ENCODE measurements at places on chromosomes 2 and 18.

DNA sequence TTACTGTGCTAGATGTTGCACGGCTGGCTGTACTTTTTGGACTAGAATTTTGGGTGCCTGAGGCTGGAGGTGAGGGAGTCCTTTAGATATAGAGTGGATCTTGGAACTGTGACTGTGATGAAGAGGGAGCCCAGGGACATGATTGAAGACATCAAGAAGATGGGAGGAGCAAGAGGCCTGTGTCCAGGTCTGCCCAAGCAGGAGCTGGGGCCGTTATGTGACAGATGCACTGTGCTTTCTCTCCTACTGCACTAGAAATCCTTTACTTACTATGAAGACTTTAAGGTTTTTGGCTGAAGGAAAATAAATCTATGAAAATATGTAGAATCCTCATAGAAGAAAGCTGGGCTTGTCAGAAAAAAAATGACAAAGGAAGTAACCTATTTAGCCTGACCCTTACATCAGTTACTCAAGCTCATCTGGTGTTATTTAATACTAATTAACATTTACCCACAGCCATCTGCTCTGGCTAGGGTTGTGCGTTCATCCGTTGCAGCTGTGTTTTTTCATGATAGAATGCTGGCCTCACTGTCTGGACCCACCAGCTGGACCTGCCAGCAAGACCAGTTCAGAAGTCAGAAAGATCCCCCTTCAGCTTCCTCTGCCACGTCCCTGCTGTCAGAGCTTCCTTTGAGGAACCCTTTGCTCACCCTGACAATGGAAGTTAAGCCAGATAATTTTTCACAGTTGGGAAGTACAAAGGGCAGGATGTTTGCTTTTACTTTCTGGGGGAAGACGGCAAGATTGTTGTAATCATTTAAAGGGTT lies 16.7 kb downstream of the TSN start:
- DNase-seq = no peak

- DNase-seq = no peak
Measured at GRCh38 chr2:190909680-190910079, 29.1 kb downstream of the GLS start.

- DNase-seq = peak; percentile 14
Measured at GRCh38 chr2:51219468-51219867, 187.5 kb upstream of the NRXN1 start.

DNA sequence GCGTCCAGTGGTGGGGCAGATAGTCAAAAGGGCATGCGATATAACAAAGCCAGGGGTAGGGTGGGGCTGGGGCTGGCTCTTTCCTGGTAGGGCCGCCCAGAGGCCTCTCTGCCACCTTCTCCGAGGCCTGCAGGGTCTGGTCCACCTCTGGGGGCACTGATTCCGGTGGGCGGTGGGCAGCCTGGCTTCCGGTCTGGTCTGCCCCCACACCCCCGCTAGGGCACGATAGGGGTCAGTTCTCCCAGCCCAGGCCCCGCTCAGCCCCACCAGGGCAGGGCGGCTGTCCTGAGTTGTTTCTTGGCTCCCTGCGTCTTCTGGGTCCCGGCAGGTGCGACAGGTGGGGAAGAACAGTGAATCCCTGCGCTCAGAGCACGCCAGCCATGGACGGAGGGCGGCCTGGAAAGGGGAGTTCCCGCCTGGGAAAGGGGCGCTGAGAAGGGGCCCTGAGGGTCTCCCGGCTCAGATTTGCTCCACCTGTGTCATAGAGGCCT lies 707 bp upstream of the ERFE start:
- no peak for DNase-seq

- DNase-seq = no peak
Measured at GRCh38 chr18:11529081-11529480, 80.3 kb upstream of the SLC35G4 start.

DNA sequence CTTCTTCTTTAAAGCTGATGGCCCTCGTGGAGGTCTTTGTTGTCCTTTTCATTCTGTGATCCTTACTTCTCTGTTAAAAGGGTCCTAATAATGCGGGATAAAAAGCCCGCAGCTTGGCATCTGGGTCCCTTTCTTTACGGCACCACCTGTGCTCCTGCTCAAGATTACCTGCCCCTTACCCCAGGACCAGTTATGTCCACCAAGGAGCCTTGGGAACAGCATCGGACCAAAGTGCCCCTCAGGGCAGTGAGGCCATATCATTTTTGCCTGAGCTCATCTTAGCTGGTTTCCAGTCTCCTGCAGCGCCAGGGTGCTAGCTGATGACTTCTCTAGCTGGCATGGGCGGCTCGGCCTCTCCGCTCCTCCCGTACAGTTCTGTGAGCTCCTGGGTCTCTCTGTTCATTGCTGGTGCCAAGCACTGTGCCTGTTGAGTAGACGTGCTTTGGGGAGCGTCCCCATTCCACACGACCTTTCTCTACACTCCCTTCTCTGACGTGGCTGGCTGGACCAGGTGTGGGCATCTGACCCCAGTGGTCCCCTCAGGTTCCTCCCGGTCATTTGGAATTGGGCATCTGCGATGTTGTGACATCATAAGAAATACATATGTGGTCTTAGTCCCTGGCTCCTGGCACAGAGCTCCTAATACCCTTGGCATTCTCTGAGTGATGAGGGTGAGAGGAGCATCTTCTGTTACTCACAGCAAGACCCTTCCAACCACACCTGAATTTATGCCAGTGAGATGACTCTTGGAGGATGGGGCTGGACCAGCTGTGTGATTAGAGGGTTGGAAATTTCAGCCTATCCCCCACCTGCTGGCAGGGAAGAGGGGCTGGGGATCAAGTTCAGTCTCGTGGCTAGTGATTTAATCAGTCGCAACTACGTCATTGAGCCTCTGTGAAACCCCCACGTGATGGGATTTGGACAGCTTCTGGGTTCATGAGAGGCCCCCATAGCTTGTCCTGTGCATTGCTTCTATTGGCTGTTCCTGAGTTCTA lies 134.2 kb upstream of the HS6ST1 start:
- no peak for DNase-seq

DNA sequence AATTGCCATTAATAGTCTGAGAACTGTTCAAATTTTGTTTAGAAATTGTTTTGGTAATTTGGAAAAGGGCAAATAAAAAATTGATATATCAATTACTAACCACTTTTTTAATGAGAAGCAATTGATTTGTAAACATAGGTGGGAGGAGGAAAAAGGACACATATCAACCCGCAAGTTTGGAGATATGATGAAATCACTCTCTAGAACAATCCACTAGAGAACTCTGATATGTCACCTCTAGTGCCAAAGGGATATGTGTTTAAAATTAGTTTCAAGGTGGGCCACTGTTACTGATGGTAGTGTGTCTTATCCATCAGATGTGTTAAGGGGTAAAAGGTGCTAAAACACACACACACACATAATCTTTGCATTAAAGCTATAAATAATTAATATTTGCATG lies 16.6 kb downstream of the IFIH1 start:
- no peak for DNase-seq

DNA sequence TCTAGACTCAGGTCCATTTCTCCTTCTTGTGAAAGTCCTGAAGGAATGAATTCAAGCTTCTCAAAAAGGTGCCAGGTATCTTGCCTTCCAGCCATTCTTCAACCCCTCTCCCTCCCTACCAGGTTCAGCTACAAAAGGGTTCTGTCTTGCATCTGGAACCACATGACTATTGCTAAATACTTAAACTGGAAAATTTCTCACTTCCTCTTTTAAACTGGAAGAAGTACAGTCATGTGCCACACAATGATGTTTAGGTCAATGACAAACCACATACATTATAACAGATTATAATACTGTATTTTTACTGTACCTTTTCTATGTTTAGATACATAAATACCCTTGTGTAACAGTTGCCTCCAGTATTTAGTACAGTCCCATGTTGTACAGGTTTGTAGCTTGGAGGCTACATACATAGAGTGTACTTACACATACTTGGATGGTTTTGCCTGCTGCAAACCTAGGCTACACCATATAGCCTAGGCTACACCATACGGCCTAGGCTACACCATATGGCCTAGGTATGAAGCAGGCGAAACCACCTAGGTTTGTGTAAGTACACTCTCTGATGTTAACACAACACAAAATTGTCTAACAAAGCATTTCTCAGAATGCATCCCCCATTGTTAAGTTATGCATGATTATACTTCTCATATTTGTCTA lies 142.0 kb upstream of the DNMT3A start:
- no peak for DNase-seq

DNA sequence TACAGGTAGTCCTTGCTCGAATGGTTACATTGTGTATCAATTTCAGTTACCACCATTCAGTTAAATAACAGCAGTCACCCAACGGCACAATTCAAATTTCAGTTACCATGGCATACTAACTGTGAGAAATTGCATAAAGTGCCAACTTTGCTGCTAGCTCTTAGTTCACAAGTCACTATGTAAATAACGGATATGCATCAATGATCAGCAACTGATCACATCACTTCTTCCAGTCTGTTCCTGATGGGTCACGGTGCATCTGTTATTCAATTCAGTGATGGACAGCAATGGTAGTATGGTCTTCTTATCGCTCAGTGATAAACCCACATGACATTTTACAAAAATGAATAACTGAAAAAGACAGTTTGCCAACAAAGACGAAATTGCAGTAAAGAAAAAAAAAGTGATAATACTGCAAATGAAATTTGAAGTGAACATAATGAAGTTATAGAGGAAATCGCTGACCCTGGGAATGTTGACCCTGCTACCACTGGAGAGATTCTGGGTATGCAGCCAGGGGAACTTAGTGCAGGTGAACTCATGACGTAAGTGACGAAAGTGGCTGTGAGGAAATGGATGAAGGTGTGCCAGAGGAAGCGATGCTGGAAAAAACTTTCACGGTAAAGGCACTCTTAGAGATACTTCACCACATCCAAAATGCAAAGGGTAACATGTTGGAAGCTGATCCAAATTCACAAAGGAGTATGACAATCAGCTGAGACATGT lies 25.9 kb upstream of the RAPGEF4 start:
- no peak for DNase-seq

GRCh38 chr2:233803292-233803911 lies 25.3 kb downstream of the MROH2A start:
- no peak for DNase-seq

DNA sequence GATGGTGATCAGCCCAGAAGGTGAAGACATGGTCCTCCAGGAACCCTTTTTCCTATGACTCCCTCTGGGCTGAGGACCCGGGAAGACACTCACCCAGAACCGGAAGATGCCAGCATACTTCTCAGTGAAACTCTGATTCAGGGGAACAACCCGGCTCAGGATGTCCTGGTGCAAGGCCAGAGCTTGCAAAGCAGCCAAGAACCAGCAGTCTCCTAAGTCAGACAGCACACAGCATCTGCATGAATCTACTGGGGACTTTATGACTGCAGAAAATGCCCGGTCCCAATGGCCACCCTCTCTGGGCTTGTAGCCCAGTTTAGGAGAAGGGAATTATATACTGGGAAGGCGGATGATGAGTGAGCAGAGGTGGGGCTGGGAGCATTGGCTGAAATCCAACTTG lies 15.3 kb downstream of the CAPN14 start:
- DNase-seq = no peak

DNA sequence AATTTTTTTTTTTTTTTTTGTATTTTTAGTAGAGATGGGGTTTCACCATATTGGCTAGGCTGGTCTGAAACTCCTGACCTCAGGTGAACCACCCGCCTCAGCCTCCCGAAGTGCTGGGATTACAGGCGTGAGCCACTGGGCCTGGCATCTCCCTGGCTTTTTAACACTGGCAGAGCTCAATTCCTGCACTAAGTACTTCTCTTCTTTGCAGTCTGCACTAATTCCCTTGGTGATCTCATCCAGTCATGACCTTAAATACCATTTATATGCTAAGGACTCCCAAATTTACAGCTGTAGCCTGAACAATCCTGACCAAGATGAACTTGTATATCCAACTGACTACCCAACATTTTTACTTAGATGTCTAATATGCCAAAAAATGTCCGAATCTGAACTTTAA lies 10.2 kb downstream of the PREPL start:
- no peak for DNase-seq

DNA sequence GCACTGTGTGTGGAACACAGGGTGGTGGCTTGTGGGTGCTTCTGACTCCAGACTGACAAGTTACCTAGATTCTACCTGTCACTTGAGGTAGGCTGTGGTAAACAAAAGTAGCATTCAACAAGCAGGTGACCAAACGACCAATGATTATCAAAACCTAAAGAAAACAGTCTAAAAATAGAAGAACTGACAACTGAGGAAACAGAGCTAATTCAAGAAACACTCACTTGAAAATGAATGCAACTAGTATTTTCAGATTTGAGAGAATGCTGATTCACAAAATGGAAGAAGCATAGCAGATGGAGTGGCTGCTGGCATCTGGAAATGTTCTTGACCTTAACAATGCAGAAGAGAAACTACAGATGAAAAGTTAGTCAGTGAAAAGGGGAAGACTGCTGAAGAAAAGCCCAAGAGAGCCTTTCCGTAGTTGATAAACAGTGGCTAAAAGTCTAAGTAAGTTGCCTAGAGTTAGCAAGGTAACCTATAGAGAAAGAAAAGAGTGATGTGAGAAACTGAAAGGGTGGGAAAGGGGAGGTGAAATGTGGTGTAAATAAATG lies 170.4 kb downstream of the NCK2 start:
- DNase-seq = no peak

- peak; percentile 14 for DNase-seq
Measured at GRCh38 chr2:187150670-187151069, 297.4 kb downstream of the CALCRL start.

GRCh38 chr2:239910404-239910803 lies 114.7 kb downstream of the NDUFA10 start:
- DNase-seq = no peak

GRCh38 chr2:121197369-121198091 lies 87.5 kb downstream of the TFCP2L1 start:
- DNase-seq = peak; percentile 98

- peak; percentile 33 for DNase-seq
Measured at GRCh38 chr2:43482961-43483360, 112.9 kb downstream of the THADA start.

- DNase-seq = no peak
Measured at GRCh38 chr2:55882954-55883353, 40.6 kb downstream of the EFEMP1 start.

DNA sequence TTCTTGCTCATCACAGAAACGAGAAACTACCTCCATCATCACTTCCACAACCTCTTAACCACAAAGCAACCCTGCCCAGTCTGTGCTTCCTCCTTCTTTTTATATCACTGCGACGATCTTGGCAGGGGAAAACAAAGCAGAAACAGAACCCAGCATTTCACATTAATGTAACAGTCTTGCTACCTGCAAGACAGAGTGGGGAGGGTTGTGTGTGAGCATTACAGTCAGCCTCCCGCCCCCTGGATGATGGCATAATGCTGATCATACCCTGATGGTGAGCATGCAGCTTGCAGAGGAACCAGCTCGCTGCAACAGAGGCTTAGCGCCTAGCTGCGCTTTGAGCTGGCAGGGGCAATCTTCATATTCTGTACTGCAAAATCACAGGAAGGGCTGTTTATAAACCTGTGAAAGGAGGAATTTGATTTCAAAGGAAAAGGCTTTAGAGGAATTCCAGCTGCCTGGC lies 376.1 kb downstream of the IRS1 start:
- DNase-seq = no peak

DNA sequence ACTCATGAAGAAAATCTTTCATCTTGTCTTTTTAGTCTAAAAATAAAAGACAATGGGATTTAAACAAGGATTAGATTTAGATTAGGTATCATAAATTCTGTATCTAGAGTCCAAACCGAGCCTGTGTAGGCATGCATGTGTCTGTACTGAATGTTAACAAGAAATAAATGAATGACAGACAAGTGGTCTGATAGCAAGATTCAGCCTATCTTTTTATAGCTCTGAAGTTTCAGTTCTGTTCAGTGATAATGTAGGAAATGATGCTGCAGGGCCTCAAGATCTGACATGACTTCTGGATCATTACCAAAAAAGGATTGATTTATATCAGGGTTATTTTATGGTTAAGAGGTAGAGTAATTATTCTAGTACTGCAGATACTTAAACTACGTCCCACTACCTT lies 137.0 kb upstream of the ATP5MC3 start:
- DNase-seq = no peak
